ENCODE measurements at places on chromosomes 13 and 19.

- DNase-seq, result no peak
Observed at GRCh38 chr13:41520016-41520659, 62.8 kb downstream of the RGCC start.

DNA sequence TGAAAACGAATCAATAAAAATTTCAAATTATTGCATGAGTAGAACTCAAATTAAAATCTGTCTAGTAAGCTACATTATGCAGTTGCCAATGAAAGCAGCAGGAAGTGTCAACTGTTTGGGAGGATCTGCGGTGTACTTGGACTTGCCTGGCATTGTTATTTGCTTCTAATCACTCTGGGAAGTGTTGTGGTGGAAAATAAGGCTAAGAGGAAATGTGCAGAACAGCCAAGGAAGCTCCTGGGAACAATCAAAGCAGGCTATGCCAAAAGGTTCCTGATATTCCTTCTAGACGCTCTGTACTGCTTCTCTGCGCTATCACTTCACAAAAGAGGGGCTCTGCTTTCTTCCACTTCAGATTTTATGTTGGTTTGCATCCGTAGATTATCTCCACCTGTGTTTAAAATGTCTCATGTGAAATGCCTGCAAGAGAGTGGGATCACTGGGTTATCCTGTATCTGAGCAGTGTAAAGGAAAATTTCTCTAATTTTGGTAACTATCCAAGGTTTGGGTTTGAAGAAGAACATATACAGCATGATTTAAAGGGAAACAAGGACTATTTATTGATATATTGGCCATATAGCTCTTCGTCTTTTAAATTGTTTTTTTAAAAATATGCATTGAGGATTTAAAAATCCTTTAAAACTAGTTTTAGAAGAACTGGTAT is 182.7 kb upstream of the CSNK1A1L start:
- DNase-seq, result no peak

DNA sequence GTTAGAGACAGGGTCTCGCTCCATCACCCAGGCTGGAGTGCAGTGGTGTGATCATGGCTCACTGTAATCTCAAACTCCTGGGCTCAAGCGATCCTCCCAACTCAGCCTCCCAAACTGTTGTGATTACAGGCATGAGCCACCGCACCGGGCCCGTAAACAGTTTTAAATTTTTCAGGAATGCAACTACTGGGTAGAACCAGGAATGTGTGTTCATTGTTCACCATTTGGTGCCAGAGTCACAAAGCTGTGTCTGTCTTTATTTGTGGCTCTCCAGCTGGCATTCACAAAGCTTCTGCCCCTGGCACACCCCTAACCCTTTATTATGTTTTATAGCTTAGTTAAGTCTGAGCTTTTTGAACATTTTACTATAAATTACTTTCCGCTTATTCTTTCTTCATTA is 19.8 kb upstream of the ACP7 start:
- no peak for DNase-seq

GRCh38 chr13:54980651-54981050 is 1952.0 kb downstream of the OLFM4 start:
- DNase-seq, result no peak

DNA sequence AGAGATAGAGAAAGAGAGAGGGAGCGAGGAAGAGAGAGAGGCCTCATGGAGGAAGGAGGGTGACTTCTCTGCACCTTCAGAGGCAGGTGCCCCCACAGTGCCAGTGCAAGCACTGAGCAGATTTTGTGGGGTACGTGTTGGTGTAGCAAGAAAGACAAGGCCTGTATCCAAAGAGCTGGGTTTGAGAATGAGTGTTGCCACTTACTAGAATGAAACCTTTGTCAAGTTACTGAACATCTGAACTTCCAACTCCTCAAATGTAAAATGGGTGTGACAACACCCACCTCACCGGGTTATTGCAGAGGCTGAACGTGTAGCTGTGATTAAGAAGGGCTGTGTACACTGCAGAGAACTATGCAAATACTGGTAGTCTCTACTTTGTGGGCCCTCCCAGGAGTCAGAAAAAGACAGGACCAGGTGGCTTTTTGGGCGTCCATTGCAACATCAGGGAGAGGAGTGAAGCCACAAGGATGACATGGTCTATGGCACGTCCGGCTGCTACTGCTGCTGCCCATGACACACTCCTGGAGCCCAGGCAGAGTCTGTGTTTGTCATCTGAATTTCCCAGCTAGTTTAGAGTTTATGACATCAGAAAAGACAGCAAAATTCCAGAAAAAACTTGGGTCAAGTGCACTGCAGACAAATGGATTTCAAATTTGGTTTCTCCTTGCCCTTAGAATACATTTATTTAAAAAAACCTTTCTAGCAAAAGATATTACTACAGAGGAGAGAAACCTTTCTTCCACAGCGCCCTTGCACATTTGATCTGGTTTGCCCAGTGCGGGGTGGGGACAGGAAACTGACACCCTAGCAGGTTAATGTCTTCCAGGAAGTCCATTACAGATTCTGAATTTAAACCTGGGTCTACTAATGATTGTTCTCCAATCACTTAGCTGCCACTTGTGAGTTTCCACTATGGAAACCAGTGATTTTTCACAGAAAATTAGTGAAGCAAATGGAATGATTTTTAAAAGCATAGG is 54.0 kb upstream of the ATP12A start:
- DNase-seq, result no peak

DNA sequence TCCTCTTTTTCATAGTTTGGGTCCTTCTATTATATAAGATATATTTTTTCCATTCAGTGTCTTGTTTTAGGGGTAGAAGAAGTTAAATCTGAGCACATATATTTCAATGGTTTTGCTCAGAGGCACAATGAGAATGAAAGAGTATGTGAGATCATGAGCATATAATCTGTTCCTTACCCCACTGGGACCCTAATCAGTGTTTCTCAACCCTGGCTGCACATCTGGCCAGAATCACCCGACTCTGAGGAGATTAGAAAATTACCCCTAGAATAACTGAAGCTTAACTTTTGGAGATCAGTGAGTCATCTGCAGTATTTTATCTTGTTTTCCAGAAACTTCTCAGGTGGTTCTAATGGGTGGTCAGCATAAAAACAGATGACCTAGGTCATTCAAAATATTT is 782 bp downstream of the CYSLTR2 start:
- DNase-seq, result no peak

DNA sequence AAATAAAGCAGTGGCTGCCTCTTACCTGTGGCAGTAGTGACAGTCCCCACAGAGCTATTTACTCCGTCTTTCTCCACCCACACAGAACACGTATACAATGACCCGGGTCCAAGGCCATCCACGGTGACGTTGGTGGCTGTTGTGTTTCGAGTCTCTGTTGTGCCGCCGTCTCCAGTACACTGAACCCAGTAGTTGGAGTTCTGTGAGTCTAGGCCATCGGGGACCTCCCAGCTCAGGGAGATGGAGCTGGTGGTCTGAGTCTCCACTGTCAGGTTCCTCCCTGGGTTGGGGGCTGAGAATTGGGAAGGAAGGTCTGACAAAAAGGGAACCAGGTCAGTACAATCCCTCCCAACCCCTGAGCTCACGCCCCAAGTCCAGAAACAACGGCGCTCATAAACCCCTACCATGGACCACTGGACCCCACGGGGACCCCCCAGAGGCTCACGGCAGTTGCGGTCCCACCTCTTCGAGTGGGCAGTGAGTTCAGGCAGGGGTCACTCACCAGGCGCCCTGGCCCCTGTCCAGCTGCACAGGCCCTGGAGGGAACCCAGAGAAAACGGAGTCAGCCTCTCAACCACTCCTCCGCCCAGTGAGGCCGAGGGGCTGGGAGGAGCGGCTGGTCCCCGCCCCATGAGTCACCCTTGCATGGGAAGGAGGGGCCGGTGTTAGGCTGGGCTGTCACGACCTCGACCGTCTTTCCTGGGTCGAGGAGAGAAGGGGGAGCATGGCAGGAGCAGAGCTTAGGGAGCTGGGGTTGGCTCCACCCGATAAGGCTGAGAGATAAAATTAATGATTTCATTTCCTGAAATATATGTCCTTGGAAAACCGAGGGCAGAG is 2.4 kb downstream of the PTPRH start:
- DNase-seq, result no peak

- no peak for DNase-seq
Observed at GRCh38 chr19:39224910-39225309, 19.9 kb downstream of the IFNL3 start.

DNA sequence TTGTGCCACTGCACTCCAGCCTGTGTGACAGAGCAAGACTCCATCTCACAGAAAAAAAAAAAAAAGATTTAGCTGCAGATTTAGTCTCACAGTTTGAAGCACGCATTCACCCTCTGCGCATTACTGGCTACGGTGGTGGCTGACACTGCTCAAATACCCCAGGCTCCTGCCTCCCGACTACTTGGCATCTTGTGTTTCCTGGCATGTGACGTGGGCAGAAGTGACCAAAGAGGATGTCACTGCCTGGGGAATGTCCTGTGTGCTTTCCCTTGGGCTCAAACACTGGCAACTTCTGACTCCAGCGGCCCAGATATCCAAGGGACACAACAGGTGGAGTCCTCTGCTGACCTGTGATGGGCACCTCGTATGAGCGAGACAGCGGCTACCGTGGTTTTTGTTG is 24.7 kb upstream of the EIF3G start:
- DNase-seq, result no peak

DNA sequence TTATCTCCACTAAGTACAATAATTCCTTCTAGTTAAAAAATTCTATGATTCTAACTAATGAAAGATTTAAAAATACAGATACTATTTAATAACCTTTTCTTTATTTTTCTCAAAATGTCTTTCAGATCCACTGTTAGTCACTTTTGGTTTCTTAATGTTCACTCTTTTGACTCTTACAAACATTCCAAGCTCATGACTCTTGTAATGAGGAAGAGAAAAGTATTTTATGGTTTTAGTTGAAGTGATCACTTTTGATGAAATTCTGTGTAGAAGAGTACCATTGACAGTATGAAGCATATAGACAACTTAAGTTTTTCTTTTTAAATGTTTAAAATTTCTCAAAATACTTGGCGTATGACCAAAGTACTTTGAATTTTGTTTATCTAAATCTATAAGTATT is 27.8 kb downstream of the COG3 start:
- DNase-seq, result no peak

- DNase-seq, result no peak
Observed at GRCh38 chr13:97319113-97319720, 97.1 kb downstream of the MBNL2 start.

Data from activated CD4-positive, alpha-beta T cell treated with anti-CD3 and anti-CD28 coated beads, Interleukin-2, amount 50 U/mL, for 1 hour (primary cell).